ENCODE measurements at places on chromosomes 11 and 22. TPM values are rescaled to one million over a fixed set of nuclear protein-coding genes. Genes with fewer than 3 reads are reported as not detected.

Gene LRRN4CL
- 33.8 TPM for total RNA-seq

Gene MUC5B
- 159 TPM for total RNA-seq

Gene WBP2NL
- 2.8 TPM for total RNA-seq

DNA sequence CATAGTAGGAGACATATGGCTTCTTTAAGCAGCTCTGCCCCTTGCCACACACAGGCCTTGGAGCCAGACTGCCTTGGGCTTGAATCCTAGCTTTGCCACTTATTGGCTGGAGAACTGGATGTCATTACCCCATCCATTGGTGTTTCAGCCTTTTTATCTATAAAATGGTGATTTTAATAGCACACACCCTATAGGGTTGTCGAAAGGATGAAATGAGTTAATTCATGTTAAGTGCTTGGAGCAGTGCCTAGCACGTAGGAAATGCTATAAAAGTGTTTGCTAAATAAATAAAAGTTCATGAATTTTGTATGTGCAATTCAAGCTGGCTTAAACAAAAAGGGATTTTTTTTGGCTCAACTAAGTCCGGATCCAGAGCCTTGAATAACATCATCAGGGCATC lies 120.7 kb downstream of the TIMP3 start:
- peak; percentile 45 for DNase-seq

Gene OR4A16
- total RNA-seq: not detected
